ENCODE measurements at places on chromosomes 5 and 9.

GRCh38 chr5:81420039-81420667 is 26.2 kb upstream of the ACOT12 start:
- no peak for DNase-seq

DNA sequence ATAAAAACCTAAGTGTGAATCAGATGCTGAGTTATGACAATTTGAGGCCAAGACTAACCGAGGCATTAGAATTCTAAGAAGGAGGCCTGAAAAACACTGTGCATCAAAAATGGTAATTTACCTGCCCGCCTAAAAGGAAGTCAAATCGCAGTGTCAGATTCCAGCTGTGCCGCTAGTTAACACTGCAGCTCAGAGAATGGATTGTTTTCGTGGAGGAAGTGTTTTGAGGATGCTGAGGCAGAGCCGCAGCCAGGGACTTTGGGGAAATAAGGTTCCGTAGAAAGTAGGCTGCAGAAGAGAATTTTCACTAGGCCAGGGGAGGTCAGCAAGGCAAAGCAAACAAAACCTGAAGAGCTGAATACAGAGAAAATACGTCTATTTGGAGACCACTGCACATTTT is 226.4 kb upstream of the ISL1 start:
- DNase-seq: no peak

DNA sequence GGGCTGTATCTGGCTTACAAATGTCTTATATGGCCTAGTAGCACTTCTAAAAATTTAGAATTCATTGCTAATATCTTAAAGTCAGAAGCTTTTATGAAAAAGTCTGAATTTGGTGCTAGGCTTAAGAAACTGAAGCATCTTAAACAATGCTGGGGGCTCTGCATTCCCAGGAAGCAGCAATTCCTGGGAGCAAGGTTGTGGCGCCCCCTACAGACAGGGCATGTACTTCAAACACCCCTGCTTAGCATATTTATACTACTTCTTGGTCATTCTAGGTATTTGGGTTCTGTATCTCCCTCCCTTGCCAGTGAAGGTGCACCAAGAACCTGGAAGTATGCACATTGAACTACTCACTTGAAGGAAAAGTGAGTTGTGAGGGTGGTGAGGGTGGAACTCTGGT is 64.6 kb upstream of the GRIA1 start:
- no peak for DNase-seq

DNA sequence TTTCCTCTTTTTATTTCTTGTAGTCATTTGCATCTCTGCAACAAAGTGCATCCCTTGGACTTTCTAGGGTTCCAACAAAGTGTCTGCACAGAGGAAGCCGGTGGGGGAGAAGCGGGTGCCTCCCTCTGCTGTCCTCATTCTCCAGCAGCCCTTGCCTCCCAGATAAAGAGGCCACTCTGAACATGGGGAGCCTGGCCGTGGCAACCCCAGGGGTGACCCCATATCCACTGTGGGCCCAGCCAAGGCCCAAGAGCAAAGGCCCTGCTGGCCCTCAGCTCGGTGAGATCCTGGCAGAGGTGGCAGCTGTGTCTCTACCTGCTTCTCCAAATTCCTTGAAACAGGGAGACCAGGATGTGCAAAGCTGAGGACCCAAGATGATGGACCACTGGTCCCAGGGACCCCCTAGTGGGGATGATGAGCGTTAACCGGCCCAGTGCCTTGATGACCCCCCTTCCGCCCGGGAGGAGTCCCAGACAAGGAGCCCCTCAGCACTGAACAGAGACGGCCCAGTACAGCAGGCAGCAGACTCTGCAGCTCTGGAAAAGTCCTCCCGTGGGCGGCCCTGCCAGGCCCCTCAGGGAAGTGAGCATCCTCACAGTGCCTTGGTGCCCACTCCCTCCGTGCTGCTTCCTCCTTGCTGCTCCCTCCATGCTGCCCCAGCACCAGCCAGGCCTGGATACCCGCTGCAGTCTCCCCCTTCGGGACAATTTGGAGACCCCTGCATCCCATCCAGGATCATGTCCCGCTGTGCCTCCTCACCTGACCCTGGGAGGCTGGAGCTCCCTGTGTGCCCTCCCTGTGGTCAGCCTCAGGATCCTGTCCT is 62.5 kb downstream of the MRPL36 start:
- DNase-seq: no peak

- no peak for DNase-seq
Measured at GRCh38 chr5:66596636-66597182, 516 bp downstream of the MAST4 start.

GRCh38 chr5:111404270-111404769 is 108.0 kb downstream of the STARD4 start:
- no peak for DNase-seq

- no peak for DNase-seq
Measured at GRCh38 chr5:136058039-136058971, 29.5 kb downstream of the TGFBI start.

GRCh38 chr9:3916984-3917383 is 382.9 kb downstream of the GLIS3 start:
- no peak for DNase-seq

DNA sequence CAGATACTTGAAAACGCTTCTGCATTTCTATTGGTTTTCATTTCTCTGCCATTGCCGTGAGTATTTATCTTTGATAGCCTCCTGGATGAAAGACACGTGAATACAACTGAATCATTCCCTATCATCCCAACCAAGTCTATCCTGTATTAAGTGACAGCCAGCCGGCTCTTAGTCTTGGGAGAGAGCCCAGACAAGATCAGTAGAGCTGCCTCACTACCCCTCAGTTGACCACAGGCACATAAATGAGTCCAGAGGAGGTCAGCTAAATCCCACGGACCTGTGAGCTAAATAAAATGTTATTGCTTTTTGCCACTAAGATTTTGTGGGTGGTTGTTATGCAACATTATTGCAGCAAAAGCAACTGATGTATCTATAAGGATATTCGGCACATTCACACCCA is 639.0 kb upstream of the ACO1 start:
- no peak for DNase-seq

- DNase-seq: no peak
Measured at GRCh38 chr5:61472172-61472958, 140.3 kb downstream of the ZSWIM6 start.

- DNase-seq: no peak
Measured at GRCh38 chr5:180380856-180381255, 27.7 kb upstream of the GFPT2 start.

DNA sequence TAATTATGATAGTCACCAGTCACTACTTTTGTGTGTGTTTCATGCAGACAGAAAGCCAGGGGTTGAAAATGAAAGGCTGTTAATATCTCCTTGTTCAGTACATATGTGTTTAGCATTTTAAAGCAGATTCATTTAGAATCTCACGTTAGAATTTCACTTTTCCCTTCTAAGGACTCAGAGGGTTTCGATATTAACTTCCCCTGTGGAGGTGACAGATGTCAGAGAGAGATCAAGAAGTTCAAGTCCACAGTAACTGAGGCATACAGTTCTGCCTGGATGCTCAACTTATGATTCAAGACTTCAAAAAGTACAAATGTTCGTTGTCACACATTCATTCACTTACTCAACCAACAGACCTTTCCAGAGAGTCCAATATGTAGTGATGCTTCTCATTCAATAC is 251.1 kb downstream of the EBF1 start:
- no peak for DNase-seq

- no peak for DNase-seq
Measured at GRCh38 chr9:16869131-16869881, 1.2 kb downstream of the BNC2 start.

DNA sequence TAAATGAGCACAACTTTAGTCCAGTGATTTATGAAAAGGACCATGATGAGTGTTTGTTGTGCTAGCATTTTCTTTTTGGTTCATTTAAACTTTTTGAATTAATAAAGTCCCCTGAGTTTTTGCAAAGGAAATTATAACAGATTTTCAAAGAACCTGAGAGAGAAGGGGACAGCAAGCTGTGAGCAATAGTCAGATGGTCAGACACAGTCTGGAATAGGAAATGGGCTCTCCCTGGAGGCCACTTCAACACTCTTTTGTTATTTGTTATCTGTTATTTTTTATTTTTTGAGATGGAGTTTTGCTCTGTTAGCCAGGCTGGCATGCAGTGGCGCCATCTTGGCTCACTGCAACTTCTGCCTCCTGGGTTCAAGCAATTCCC is 171.1 kb downstream of the ARHGEF28 start:
- DNase-seq: no peak

- no peak for DNase-seq
Measured at GRCh38 chr9:30058463-30058862, 2326.0 kb upstream of the ACO1 start.

DNA sequence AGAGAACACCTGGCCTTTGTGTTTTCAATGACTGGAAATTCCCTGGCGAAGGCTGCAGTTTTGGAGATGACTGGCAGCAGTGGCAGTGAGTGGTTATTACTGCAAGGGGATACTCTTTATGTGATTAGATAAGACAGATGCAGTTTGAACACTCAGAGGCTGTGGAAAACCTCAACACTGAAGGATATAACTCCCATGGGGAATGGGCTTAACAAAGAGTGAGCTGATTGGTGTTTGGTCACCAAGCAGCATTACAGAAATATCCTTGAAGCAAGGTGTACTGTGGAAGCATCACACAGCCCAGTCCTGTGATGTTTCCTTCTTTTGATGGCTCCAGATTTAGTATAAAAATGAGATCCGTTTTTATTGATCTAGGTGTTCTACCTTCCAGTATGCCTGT is 490.7 kb upstream of the PTPRD start:
- DNase-seq: no peak

GRCh38 chr5:133428072-133428660 is 184.2 kb downstream of the FSTL4 start:
- no peak for DNase-seq

- DNase-seq: no peak
Measured at GRCh38 chr9:75033791-75034473, 5.8 kb upstream of the CARNMT1 start.

DNA sequence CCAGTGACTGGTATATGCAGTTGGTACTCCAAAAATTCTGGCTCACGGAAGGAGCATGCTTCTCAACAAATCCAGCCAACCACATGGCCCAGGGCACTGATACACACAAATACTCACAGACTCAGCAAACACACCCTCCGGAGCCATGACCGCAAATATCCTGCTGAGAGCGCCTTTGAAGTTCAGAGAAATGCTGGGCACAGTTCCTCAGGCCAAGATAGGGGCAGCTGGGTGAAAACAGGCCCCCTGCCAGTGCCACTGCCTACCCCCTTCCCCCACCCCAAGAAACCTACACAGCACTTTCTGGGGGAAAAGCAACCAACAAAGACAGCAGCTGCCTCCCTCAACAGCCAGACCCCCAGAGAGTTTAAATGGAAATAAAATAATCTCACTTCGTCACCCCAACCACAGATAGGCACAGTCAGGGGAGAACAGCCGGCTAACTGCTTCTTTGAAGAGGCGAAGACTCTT is 120.0 kb downstream of the C5orf15 start:
- DNase-seq: no peak

DNA sequence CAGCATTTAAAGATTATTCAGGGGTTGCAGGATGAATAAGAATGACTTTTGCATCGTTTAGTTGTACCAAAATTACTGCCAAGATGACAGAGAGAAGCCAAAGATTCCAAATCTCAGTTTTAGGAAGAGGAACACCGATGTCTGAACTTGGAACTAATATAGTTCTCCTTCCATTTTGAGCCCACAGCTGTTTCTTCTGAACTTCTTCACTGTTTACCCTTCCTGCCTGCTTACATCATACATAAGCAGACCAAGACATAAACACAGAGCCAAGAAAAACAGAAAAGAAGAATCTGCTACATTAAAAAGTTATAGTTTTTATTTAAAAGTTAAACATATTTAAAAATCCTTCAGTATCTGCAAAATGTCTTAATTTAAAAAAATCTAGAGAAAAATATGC is 146.9 kb upstream of the RAPGEF1 start:
- no peak for DNase-seq

- DNase-seq: no peak
Measured at GRCh38 chr9:72315089-72315509, 49.9 kb downstream of the ZFAND5 start.

DNA sequence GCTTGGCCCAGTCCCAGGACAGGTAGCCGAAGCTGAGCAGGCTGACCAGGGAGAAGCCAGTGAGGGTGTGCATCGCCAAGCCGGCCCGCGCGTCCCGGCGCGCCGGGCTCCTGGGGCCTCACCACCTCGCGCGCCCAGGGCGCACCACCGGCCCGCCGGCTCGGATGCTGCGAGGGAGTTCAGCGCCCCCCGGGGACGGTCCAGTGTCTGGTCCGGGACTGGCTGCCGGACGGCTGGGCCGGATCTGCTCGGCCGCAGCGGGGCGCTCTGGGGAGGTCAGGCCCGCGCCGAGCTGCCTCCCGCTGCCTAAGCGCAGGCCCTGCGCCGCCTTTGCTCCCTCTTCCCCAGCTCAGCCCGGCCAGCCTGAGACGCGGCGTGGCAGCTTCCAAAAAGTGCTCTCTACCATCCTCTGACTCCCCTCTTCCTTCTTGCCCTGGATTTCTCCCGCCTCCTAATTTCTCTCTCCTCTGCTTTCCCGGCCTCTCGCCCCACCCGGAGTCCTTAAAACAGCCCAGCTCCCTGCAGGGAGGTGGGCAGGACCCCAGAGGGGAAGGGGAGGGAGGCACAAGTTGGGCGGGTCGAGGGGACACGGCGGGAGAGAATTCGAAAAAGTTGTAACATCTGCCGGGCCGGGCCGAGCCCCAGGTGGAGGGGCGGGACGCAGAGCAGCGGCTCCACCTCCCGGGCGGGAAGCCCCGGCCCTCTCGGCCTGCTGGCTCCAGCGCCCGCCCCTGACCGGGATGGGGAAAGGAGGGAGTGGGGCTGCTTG is at the start of gene ARSI:
Gene ARSI, minus strand, starts transcription at position 605 of the 769 bp plus-strand sequence. Its CDS starts 532 bp downstream, at position 73.
- DNase-seq: no peak

GRCh38 chr5:172005708-172006320 is 624 bp downstream of the FBXW11 start:
- peak; percentile 42 for DNase-seq
